ENCODE measurements at places on chromosomes 16 and 17.

- no peak for DNase-seq
These were observed 26.7 kb upstream of the PLCG2 start for GRCh38 chr16:81752225-81752875.

GRCh38 chr16:6841392-6841791, 491.3 kb upstream of the RBFOX1 start:
- no peak for DNase-seq

GRCh38 chr17:7098802-7099459, 15.7 kb downstream of the ASGR2 start:
- DNase-seq: no peak

GRCh38 chr17:31584438-31585279, 193.2 kb downstream of the RAB11FIP4 start:
- no peak for DNase-seq

DNA sequence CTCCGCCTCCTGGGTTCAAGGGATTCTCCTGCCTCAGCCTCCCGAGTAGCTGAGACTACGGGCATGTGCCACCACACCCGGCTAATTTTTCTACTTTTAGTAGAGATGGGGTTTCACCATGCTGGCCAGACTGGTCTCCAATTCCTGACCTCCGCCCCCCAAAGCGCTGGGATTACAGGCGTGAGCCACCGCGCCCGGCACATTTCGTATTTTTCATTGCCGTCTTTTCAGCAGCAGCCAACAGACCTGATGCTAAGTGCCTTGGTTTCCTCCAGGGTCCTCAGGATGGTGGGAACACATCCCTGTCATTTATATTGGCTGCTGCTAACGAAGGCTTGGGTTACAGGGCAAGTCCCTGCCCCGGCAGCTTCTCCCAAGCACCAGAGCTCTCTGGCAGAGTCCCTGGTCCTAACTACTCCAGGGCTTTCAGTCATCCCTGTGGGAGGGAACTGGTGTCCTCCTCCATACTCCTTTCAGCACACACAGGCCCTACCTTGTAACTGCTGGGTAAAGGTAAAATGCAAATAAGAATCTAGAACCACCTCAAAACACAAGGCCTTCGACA, 1.5 kb upstream of the RNF157 start:
- DNase-seq: no peak

DNA sequence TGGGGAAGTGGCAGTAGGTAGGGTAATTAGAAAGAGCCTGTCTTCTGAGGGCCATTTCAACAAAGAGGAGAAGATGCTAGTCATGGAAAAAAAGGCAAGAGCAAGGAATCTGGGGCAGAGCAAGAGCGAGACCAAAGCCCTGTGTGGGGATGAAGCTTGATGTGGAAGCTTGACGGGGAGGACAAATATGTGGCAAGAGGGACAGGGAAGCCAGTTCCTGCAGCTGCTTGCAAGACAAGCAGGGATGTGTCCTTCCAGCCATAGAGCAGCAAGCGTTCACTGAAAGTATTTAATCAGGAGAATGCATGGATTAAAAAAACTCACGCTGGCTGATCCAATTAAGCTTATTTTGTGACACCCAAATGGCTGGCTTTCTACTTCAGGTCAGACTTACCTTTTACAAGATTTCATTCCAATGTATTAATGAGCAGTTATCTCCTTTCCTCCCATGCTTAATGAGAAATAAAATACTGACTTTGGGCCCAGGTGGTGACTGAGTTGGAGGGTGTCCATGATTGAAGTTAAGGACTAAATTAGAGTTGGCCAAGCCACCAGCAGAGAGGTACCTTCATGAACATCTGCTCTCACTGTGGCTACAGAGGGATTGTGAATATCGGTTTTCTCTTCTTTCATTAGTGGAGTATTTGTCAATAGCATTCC, 76.8 kb downstream of the ABCA8 start:
- no peak for DNase-seq

DNA sequence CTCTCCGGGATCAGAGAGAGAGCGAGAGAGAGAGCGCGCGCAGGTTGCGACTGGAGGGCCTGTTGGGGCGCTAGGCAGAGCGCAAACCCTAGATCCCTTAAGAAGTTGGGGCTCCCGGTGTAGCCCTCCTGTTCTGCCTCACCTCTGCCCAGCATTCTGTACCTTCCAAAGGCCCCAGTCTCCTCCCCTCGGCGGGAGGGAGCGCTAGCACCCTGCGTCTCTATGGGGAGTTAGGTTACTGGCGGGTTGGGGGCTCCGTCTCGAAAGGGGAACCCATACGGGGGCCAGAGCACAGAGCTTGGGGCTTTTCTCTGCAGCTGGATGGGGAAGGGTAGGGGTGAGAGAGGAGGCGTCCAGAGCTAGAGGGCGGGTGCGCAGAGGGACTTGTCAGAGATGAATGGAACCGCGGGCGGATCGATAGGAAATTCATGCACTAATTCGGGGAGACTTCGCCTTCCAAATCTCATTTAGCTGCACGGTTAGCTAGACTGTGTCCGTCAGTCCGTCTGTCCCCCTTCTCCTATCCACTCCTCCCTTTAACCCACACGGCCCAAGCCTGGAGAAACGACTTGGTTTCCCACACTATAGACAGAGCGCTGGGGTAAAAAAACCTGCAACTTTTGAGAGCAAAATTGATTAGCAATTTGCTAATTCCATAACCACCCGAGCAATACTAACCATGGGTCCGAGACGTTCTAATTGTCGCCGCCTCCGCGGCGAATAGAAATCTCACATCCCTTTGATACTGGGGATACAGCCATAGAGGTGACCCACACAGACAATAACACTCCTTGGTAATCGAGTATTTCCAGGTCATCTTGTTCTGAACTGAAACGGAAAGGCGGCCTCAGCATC, 693 bp upstream of the HOXB4 start:
- no peak for DNase-seq

GRCh38 chr17:44279666-44280391, 11.9 kb upstream of the SLC4A1 start:
- no peak for DNase-seq

DNA sequence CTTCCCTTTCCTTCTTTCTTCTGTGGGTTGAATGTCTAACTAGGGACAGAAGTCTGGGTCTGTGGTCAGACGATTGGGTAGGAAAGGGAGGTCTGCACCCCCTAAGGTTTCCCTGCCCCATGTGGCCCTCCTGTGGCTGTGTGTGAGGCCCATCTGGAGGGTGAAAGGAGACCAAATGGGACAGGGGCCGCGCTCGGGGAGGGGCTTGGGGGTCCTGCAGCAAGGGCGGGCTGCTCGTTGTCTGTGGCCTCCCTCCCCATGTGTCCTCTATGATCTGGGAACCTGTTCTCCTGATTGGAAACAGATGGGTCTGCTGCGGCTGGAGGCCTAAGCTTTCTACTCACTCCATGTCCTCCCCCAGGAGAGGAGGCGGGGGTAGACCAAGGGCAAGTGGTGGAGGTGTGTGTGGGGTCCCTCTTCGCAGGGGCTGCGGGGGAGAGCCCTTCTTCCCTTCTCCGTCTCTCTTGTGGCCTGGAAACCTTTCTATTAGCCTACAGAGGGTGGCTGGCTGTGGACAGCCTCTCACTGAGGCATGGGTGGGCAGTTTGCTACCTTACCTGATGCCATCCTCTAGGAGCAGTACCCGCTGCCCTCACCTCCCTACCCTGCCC, 18.6 kb downstream of the IGFBP4 start:
- DNase-seq: no peak

DNA sequence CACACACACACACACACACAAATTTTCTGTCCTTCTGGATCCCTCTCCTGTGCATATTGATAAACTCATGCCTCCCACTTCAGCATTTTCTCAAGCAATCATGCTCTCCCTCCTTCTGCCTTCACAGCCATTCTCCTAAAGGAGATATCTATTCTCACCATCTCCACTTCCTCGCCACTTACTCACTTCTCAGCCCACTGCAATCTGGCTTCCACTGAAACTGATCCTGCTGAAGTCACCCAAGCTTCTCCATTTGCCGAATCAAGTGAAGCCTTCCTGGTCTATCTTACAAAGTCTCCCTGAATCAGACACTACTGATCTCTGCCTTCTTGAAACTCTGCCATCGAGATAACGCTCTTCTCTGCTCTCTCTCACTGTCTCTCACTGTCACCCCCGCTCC, 54.0 kb upstream of the GNAO1 start:
- DNase-seq: no peak

DNA sequence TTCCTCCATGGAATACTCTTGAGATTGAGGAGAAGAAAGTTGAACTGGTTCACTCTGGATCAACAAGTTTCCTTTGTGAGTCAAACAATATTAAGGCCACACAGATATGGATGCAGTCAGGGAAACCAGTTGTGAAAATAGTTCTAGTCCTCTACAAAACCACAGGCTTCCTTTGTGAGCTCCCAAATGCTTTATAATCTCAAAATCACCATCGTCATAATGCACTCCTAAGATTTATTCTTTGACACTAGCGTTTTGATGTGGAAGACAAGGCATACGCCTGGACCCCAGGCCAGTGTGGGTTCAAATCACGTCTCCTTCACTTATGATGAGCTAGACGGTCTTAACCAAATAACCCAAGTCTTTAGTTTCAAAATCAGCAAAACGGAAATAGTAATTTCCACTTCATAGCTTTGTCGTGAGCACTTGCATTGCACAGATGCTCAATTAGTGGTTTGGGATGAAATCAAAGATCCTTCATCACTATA, 142.6 kb downstream of the STX8 start:
- no peak for DNase-seq

DNA sequence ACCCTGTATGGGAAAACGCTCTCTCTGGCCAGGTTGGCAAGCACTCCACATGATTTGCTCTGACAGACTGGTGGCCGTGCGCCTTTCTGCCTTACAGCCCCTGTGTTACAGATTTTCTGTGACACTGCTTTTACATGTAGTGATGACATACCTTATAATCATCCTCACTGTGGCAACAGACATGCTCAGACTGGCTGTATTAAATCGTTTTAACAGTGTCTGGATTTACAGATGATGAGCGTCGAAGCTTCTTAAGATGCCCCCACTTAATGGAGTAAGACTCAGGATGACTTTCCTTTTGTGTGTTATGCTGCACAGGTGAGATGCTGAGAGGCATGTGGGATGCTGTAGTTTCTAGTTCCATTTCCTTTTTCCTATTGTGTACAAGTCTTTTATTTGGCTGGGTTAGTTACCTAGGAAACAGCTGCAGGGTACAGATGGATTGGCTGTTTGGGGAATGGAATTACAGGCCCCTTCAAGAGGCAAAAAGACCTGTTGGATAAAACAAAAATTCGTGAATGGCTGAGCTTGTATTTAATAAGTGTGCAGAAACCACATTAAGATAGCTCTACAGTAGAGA, 20.9 kb upstream of the VWA3A start:
- no peak for DNase-seq

- peak; percentile 75 for DNase-seq
These were observed 617 bp upstream of the SENP3 start for GRCh38 chr17:7561028-7561575.

DNA sequence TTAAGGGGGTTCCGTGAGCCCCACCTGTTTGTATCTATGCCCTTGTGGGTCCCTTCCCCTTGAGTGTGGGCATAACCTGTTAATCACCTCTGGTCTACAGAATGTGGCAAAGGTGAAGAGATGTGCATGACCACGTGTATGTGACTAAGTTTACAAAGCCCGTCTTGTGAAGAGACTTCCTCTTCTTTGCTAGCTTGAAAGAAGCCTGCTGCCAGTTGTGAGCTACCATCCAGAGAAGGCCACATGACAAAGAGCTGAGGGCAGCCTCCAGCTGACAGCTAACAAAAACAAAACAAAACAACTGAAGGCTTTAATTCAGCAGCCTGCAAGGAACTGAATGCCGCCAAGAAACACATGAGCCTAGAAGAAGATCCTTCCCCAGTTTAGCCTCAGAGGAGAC, 112.0 kb downstream of the AXIN2 start:
- DNase-seq: no peak

DNA sequence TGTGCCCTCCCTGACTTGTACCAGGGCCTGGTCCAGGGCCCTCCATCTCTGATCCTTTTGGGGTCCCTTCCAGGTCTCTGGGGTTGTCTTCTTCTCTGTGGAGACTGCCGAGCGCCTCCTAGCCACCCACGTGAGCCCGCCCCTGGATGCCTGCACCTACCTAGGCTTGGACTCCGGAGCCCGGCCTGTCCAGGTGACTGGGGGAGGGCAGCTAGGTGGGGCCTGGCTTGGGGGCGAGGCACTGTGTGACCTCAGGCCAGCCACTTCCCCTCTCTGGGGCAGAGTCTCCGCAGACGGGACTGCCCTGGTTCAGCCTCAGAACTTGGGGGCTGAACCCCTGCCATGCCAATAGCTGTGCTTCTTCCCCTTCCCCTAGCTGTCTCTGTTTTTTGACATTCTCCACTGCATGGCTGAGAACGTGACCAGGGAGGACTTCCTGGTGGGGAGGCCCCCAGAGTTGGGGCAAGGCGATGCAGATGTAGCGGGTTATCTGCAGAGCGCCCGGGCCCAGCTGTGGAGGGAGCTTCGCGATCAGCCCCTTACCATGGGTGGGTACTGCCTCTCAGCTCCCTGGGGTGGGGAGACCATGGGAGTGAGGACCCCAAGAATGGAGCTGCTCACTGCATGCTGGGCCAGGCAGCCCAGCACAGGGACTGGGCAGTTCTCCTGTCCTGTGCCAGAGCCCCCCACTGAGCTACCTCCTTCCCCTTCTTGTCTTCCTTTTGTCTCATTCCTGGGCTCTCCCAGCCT, 14.6 kb downstream of the FCSK start:
- DNase-seq: no peak

GRCh38 chr17:50586421-50587247, 26.1 kb downstream of the CACNA1G start:
- DNase-seq: no peak

GRCh38 chr16:84574191-84574590, 43.7 kb downstream of the COTL1 start:
- DNase-seq: no peak

DNA sequence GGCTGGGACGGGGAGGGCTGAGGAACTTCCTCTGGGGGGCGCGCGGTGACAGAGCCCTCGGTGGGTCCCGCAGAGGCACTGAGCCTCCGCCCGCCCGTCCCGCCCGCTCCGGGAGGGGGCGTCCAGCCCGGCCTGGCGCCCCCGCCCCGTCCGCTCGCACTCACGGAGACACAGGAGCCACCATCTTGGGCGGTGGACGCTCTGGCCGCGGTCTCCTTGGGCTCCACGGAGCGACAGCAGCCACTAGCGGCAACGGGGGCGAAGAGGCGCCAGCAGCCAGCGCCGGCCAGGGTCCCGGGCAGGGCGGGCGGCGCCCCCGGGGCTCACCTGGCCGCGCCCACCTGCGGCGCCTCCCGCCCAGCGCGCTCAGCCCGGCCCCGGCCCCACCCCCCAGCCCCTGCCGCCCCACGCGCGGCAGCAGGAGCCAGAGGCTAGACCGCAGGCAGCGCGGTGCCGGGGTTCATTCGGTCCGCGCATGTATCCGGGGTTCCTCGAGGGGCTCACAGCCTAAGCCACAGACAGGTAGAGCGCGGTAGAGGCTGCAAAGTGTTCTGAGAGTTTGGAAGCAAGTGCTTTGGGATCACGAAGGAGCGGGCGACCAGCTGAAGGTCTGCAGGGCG, at the start of gene C17orf113:
TSS of gene C17orf113 (minus strand) at position 209 of the 620 bp plus-strand sequence. CDS start 7,225 bp downstream, outside the sequence.
- DNase-seq: peak; percentile 27

GRCh38 chr16:28212532-28212873, 738 bp upstream of the XPO6 start:
- DNase-seq: no peak

DNA sequence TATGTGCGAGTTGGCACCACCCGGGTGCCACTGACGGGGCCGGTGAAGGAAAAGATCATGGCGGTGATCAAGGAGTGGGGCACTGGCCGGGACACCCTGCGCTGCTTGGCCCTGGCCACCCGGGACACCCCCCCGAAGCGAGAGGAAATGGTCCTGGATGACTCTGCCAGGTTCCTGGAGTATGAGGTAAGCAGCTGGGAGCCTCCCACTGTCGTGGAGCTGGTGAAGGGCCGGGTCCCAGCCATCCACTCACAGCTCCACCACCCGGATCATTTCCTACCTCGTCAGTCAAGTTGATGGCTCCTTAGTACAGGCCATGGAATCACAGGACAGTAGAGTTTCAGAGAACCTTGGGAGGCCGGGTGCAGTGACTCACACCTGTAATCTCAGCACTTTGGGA, 20.0 kb downstream of the ATP2A1 start:
- DNase-seq: no peak

All from activated effector memory CD4-positive, alpha-beta T cell treated with Interleukin-2 at 50 U/mL for 16 hours (primary cell).